Inflammatory macrophage treated with lipopolysaccharide for 4 hours (primary cell): ENCODE measurements at places on chromosomes 1 and 21.

- DNase-seq = peak; percentile 14
Observed at GRCh38 chr21:46215436-46216131, 13.0 kb downstream of the LSS start.

- DNase-seq = no peak
Observed at GRCh38 chr1:94823116-94823515, 3.0 kb downstream of the SLC44A3 start.

DNA sequence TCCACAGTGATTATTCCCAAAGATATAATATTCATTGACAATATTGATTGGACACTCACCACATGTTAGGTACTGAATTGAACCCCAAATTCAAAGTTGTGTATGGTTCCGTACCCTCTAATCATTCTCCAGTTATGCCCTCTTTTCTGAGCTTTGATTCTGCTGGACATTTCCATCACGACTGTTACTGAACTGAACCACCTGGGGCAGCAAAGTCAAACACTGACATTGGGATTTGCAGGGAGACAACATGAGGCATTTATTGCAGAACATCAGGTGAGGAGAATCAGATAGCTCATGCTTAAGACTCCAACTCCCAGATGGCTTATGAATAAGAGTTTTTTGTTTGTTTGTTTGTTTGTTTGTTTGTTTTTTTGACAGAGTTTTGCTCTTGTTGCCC, 420.9 kb downstream of the DISC1 start:
- DNase-seq = no peak

- no peak for DNase-seq
Observed at GRCh38 chr1:81848880-81849682, 48.3 kb downstream of the ADGRL2 start.

- DNase-seq = no peak
Observed at GRCh38 chr1:2313651-2314261, 77.6 kb downstream of the MORN1 start.

- DNase-seq = no peak
Observed at GRCh38 chr1:1232796-1233566, 944 bp downstream of the B3GALT6 start.

DNA sequence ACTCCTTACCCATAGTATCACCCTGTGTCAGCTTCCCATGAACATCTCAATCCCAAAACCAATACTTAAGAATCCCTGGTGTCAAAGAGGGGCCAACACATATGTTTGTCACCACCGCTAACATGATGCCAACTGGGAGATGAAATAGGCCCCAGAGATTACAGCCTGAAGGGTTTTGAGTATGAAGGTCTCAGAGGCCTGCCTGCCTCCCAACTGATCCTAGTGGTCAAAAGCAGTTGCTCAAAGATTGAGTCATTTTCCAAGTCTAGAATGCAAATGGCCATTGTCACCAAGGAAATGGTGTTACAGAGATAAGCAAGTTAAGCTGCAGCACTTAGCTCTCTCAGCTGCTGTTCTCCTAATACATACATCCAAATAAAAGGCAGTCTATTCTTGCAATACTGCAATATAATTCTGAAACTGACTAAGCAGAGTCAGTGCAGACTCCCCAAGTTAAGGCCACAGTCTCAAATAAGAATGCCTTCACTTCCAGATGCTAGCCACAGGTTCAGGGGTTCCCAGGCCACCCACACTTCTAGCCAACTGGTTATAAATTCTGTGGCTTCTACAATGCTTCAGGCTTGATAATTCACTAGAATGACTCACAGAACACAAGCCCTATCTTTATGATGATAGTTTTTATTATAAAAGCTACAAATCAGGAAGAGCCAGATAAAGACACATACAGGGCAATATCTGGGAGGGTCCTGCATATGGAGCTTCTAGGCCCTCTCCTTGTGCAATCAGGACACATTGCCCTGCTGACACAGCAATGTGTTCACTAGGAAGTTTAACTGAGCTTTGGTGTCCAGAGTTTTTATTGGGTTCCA, 18.7 kb downstream of the DUSP10 start:
- DNase-seq = no peak
